ENCODE measurements at places on chromosomes 4 and X.

DNA sequence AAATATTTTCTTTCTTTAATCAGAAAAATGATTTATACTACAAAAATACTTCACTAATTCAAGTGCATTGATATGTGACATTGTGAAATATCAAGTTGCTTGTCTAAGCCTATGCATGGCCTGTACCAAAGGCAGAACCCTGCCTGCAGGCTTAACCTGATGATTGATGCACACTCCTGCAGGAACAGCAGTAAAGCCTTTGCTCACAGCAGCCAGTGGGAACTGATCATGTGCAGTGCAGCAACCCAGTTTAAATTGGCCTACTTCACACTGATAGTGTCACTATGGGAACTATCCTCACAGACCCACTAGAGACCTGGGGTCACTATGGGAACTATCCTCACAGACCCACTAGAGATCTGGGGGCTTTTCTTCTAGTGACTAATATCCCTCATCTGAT, 603.8 kb downstream of the RAPGEF2 start:
- DNase-seq, result no peak

GRCh38 chrX:131763674-131764073, 219.8 kb downstream of the OR13H1 start:
- peak; percentile 57 for DNase-seq

DNA sequence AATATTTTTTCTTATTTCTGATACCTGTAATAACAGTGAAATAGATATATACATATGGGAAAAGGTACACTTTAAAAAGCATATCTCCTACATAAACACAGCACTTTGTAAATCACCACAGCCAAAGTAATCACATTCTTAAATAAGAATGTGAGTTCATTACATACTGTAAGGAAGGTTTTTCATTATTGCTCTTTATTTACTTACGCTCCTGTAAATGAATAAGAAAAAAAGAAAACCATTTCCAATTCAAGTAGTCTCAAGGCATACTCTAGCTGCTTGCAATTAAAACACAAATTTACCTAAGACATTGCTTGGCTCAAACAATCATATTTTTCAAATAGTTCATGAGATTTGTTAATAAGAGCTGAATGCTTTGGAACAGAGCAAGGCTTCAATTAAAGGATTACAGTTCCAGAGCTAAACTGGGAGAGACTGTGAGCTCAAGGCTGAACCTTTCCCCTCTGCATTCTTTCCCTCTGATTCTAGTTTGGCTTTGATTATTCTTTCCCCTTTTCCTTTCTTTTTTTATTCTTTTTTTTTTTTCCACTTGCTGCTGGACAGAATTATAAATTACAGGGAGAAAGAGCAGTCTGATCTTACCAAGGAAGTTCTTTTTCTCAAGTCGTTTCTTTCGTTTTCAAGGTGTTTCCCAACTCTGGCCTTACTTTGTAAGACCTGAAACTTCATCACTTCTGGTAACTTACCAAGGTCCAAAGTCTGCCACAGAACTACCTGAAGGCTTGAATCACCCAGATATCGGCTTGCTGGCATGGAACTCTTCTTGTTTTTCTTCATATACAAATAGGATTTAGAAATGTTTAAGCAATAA, 278.3 kb downstream of the INPP4B start:
- DNase-seq, result no peak

DNA sequence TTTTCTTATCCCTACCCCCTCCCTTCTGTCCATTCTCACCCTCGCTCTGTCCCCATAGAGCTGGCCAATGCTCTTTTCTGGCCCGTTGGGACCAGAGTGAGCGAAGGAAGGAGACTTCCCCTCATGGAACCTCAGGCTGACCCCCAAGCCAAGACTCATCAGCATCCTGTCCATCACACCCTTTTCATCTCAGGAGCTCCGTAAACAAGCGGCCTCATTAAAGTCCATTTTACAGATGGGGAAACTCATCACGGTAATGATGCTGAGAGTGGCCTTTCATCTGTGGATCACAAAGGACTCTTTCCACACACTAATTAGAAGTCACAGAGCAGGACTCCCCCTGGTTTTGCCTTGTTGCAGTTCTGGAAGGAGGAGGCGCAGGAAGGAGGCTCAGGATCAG, 67.4 kb upstream of the SLC34A2 start:
- DNase-seq, result no peak

- no peak for DNase-seq
Measured at GRCh38 chr4:85154591-85154990, 188.1 kb upstream of the WDFY3 start.

Measured in stimulated activated CD8-positive, alpha-beta memory T cell treated with anti-CD3 and anti-CD28 coated beads, Interleukin-7, amount 100 ng/mL, for 4 hours (primary cell).